CD4-positive, alpha-beta memory T cell (primary cell): ENCODE measurements at places on chromosomes 4 and X. TPM values are rescaled to one million over a fixed set of nuclear protein-coding genes. Genes with fewer than 3 reads are reported as not detected.

POU3F4 gene
- not detected for total RNA-seq

EPGN gene
- total RNA-seq, result 0.96 TPM

OTC gene
- not detected for total RNA-seq

FREM3 gene
- not detected for total RNA-seq

ADAM29 gene
- 0.41 TPM for total RNA-seq

GRCh38 chrX:132716006-132716405 is 227.2 kb upstream of the MBNL3 start:
- H3K27ac ChIP-seq, result no peak overlapping the region
- H3K4me3 ChIP-seq, result no peak overlapping the region
- H3K27me3 ChIP-seq, result no peaks in the 10 kb centered on the region
- no peaks in the 10 kb centered on the region for H3K4me1 ChIP-seq
- H3K36me3 ChIP-seq, result no peaks in the 10 kb centered on the region

DNA sequence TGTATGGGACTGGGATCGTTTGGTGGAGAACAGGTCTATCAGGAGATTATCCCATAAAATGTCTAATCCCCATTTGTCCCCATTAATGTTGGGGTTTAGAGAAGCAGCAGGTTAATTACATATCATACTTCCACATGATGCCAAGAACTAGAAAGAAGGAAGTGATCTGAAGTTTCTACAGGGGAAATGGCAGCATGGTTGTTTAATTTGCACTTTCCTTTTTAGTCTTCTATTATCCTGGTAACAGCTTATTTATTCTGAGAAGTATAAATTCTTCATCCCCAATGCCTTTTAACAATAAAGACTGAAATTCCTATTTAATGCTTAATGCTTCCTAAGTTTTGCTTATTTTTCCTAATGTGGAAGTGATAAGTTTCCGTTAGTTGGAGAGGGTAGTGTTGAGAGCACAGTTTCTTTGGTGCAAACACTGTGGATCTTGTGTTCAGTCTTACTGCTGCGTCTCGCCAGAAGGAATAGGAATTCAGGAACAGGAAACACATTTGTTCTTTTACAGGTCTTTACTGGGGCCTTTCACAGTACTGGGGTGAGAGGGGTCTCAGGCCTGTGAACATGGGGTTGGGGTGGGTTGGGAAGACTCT is 59.5 kb upstream of the TADA2B start:
- no peak overlapping the region for H3K27ac ChIP-seq
- H3K36me3 ChIP-seq, result no peaks in the 10 kb centered on the region
- no peak overlapping the region for H3K4me3 ChIP-seq
- H3K4me1 ChIP-seq, result peaks cover 46% of the 10 kb centered on the region
- H3K27me3 ChIP-seq, result no peaks in the 10 kb centered on the region
- DNase-seq, result no peak

TMEM255A gene
- 0.76 TPM for total RNA-seq

USP17L17 gene
- total RNA-seq, result not detected

GRCh38 chr4:4479366-4479765 is 62.5 kb downstream of the STX18 start:
- no peak overlapping the region for H3K27ac ChIP-seq
- H3K27me3 ChIP-seq, result no peaks in the 10 kb centered on the region
- no peaks in the 10 kb centered on the region for H3K4me1 ChIP-seq
- no peaks in the 10 kb centered on the region for H3K36me3 ChIP-seq
- no peak for DNase-seq

DNA sequence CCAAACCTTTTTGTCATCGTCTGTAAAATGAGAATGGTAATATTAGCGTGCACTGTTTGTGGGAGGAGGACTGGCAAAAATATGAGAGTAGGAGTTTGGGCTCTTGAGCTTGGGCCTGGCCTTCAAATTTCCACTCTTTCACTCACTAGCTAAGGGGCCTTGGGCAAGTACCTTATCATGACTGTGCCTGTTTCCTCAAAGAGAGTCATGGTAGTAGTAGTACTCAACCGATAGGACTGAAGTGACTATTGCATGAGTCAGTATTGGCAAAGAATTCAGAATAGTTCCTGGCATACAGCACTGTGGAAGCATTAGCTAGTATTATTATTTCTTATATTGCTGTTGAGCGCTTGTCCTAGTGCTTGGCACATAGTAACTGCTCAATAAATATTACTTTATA is 16.0 kb upstream of the RBM3 start:
- H3K36me3 ChIP-seq, result peaks cover 24% of the 10 kb centered on the region
- H3K4me3 ChIP-seq, result no peak overlapping the region
- DNase-seq, result no peak
- H3K27me3 ChIP-seq, result no peaks in the 10 kb centered on the region
- no peaks in the 10 kb centered on the region for H3K4me1 ChIP-seq

IL21 gene
- 0.28 TPM for total RNA-seq

ZNF157 gene
- total RNA-seq, result 1.00 TPM

- H3K4me1 ChIP-seq, result no peaks in the 10 kb centered on the region
- no peak overlapping the region for H3K4me3 ChIP-seq
- H3K27ac ChIP-seq, result no peak overlapping the region
- no peaks in the 10 kb centered on the region for H3K27me3 ChIP-seq
Observed at GRCh38 chr4:7335344-7336066, 99.2 kb downstream of the PSAPL1 start.

DNA sequence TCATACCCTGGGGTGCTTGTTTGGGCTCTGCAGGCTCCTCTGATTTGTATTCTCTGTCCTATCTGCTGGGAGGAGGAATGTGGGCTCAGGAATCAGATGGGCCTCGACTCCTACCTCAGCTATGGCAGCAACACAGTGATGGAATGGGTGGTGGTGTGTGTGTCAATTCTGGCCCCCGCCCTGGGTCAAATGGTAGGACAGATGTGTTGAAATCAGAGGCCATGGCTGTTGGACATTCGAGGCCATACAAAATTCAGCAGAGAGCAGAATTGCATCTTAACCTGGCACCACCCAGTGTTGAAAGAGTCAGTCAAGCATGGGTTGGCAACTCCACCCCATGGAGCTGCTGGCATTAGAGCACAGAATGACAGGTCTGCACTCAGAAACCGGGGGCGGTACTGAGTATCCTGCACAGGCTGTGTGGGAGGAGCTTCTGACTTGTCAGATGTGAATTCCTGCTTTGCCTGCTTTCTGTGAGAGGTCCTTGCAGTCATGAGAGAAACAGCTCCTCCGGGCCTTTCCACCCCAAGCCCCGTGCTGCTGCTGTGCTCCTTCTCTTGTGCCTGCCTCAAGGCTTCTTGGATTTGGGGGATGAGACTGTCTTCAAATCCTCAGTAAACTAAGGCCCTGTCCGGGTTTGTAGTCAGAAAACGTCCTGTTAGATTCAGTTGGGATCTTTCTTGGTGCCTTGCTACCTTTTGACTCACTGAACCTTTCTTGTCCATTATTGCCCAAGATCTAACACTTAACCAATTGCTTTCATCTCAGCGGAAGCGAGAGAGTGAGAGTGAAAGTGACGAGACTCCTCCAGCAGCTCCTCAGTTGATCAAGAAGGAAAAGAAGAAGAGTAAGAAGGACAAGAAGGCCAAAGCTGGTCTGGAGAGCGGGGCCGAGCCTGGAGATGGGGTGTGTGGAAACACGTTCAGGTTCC is 13.0 kb downstream of the DKC1 start:
- peaks cover 19% of the 10 kb centered on the region for H3K4me1 ChIP-seq
- peaks cover 35% of the 10 kb centered on the region for H3K36me3 ChIP-seq
- H3K27ac ChIP-seq, result no peak overlapping the region
- DNase-seq, result no peak
- no peaks in the 10 kb centered on the region for H3K27me3 ChIP-seq

DNA sequence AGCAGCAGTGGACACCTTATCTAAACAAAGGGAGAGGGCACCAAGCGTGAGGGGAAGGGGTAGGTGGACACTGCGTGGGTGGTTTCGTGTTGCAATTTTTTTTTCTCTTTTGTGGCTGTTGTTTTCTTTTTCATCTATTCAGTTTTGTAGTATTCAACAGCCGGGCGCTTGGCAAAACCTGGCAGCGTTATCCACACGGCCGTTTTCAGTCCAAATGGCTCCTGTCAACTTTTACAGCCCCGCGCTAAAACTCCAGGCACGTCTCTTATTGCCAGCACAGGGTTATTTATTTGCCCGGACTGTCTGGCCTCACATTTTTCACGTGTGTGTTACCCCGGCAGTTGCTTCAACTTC is 192.2 kb downstream of the BCOR start:
- no peaks in the 10 kb centered on the region for H3K27me3 ChIP-seq
- no peak for DNase-seq
- H3K4me1 ChIP-seq, result no peaks in the 10 kb centered on the region
- no peaks in the 10 kb centered on the region for H3K36me3 ChIP-seq
- H3K27ac ChIP-seq, result no peak overlapping the region
- no peak overlapping the region for H3K4me3 ChIP-seq
